H9 (cell line): ENCODE measurements at places on chromosomes 2 and 18.
A peak's percentile ranks its signal among the peaks of the same experiment; 100 is the strongest.

GRCh38 chr18:2970772-2971659 is 41.9 kb downstream of the LPIN2 start:
- peaks cover 3% of the 10 kb centered on the region; the same call in 1 of the 2 replicates for H3K4me1 ChIP-seq
- no peak overlapping the region for H3K4me3 ChIP-seq
- H3K36me3 ChIP-seq, result no peaks in the 10 kb centered on the region
- no peak for DNase-seq

DNA sequence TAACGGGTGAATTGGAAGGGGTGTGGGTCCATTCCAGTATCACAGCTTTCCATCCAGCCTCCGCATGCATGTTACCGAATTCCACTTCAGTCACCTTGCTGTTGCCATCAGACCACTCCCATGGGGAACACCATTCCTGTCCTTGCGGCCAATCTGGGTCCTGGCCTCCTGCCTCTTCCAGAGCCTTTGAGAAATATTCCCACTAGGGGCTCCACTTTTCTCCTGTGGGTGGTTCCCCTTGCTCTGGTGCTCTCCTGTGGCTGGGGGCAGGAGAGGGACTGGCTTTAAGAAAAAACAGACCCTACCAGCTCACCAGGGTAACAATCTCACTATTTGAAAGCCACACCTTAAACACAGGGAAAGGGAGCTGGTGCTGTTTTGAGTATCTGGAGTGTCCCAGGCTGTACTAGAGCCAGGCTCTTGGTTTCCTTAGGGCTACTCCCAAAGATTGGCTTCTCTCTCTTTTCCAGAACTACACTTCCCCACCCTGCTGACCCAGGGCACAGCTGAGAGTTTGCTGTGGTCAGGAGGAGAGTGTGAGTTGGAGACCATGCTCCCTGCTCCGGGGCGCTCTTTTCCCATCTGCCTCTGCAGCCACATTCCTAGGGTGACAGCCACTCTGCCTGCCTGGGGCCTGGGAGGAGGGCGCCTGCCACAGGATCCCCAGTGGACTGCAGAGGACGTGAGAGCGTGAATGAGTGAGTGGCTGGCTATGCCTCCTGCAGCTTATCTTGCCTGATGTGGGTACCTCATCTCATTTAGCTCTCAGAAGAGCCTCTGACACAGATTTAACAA is 460.8 kb upstream of the HS6ST1 start:
- no peaks in the 10 kb centered on the region for H3K4me1 ChIP-seq
- no peaks in the 10 kb centered on the region for H3K36me3 ChIP-seq
- no peak overlapping the region for H3K27ac ChIP-seq
- DNase-seq, result peak; percentile 24
- H3K27me3 ChIP-seq, result no peaks in the 10 kb centered on the region
- H3K4me3 ChIP-seq, result no peak overlapping the region

GRCh38 chr2:240995041-240996021 is 3.1 kb upstream of the SNED1 start:
- H3K36me3 ChIP-seq, result no peaks in the 10 kb centered on the region
- no peak for DNase-seq
- H3K27me3 ChIP-seq, result peaks cover 3% of the 10 kb centered on the region; the same call in 1 of the 2 replicates
- H3K27ac ChIP-seq, result no peak overlapping the region

DNA sequence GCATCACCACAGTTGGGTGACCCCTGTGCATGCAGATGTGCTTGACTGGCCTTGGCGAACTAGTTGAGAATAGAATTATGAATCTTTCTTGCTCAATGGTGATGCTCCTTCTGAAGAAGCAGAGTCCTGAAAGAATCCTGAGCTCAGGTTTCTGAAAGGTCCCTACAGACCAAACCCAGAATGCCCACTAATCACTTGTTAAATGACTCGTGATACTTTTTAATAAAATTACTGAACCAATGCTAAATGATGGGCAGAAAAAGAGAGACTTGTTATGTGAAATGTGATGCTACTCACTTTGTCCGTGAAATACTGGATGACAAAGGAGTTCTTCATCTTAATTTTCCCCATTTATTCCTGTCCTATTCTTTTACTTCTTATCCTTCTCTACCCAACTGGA is 263.5 kb upstream of the LRRTM1 start:
- no peak overlapping the region for H3K27ac ChIP-seq
- H3K4me3 ChIP-seq, result no peak overlapping the region
- H3K4me1 ChIP-seq, result no peaks in the 10 kb centered on the region
- H3K36me3 ChIP-seq, result no peaks in the 10 kb centered on the region
- H3K27me3 ChIP-seq, result no peaks in the 10 kb centered on the region

- DNase-seq, result peak; percentile 10
- H3K27me3 ChIP-seq, result no peaks in the 10 kb centered on the region
- no peak overlapping the region for H3K27ac ChIP-seq
- H3K4me3 ChIP-seq, result no peak overlapping the region
- peaks cover 8% of the 10 kb centered on the region for H3K4me1 ChIP-seq
Observed at GRCh38 chr18:46291149-46291548, 187.0 kb downstream of the HAUS1 start.

- no peak overlapping the region for H3K27ac ChIP-seq
- H3K27me3 ChIP-seq, result no peaks in the 10 kb centered on the region
- DNase-seq, result no peak
- no peak overlapping the region for H3K4me3 ChIP-seq
- H3K4me1 ChIP-seq, result no peaks in the 10 kb centered on the region
Observed at GRCh38 chr2:215367662-215368492, 56.0 kb downstream of the ATIC start.

- H3K4me1 ChIP-seq, result no peaks in the 10 kb centered on the region
- peak overlapping the region; percentile 98 for H3K4me3 ChIP-seq
- H3K27me3 ChIP-seq, result no peaks in the 10 kb centered on the region
Observed at GRCh38 chr2:206158563-206159345, 490 bp downstream of the NDUFS1 start.

DNA sequence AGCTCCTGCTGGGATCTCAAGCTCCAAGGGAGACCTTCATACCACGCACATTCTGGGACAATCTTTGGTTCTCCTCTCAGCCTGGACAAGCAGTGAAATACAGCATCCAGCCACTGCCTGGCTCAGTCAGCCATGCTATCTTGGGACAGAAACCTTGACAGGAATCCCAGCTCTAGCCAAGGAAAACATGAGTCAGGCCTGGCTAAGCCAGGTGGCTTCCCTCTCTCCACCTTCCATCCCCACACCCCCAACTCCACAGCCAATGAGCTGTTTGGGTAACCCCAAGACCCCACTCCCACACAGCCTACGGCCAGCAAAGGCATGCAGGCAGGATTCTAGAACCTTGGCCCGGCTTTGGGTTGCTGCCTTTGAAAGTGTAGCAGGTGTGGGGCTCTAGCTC is 64.9 kb downstream of the MCFD2 start:
- DNase-seq, result no peak
- H3K36me3 ChIP-seq, result no peaks in the 10 kb centered on the region
- H3K27ac ChIP-seq, result no peak overlapping the region
- H3K4me3 ChIP-seq, result no peak overlapping the region

GRCh38 chr2:879540-879939 is 71.1 kb upstream of the SNTG2 start:
- no peak overlapping the region for H3K4me3 ChIP-seq
- H3K27ac ChIP-seq, result no peak overlapping the region
- DNase-seq, result no peak
- peaks cover 3% of the 10 kb centered on the region; the same call in 1 of the 2 replicates for H3K4me1 ChIP-seq

GRCh38 chr2:6630209-6630608 is 235.5 kb downstream of the CMPK2 start:
- no peaks in the 10 kb centered on the region for H3K27me3 ChIP-seq
- H3K36me3 ChIP-seq, result no peaks in the 10 kb centered on the region; the same call in 1 of the 3 replicates
- no peak overlapping the region for H3K4me3 ChIP-seq

GRCh38 chr2:36461039-36461681 is 105.6 kb downstream of the CRIM1 start:
- H3K27ac ChIP-seq, result peak overlapping the region; percentile 100
- H3K27me3 ChIP-seq, result no peaks in the 10 kb centered on the region
- peaks cover 32% of the 10 kb centered on the region for H3K4me1 ChIP-seq
- H3K36me3 ChIP-seq, result peaks cover 3% of the 10 kb centered on the region; the same call in 2 of the 3 replicates
- H3K4me3 ChIP-seq, result peak overlapping the region; percentile 8; the same call in 1 of the 2 replicates

- no peaks in the 10 kb centered on the region for H3K27me3 ChIP-seq
- no peak overlapping the region for H3K4me3 ChIP-seq
- DNase-seq, result no peak
- H3K36me3 ChIP-seq, result no peaks in the 10 kb centered on the region
- no peak overlapping the region for H3K27ac ChIP-seq
- peaks cover 5% of the 10 kb centered on the region; the same call in 1 of the 2 replicates for H3K4me1 ChIP-seq
Observed at GRCh38 chr2:46173636-46174250, 123.5 kb upstream of the EPAS1 start.

- H3K27ac ChIP-seq, result no peak overlapping the region
- DNase-seq, result no peak
- H3K27me3 ChIP-seq, result no peaks in the 10 kb centered on the region
Observed at GRCh38 chr2:11389052-11389420, 44.6 kb upstream of the ROCK2 start.

- H3K27ac ChIP-seq, result no peak overlapping the region
- H3K4me1 ChIP-seq, result peaks cover 4% of the 10 kb centered on the region; the same call in 1 of the 2 replicates
- no peak overlapping the region for H3K4me3 ChIP-seq
- H3K27me3 ChIP-seq, result no peaks in the 10 kb centered on the region
- peaks cover 3% of the 10 kb centered on the region; the same call in 2 of the 3 replicates for H3K36me3 ChIP-seq
Observed at GRCh38 chr2:128305555-128306080, 13.1 kb downstream of the HS6ST1 start.

- H3K4me1 ChIP-seq, result no peaks in the 10 kb centered on the region
- H3K27ac ChIP-seq, result no peak overlapping the region
- no peaks in the 10 kb centered on the region for H3K27me3 ChIP-seq
- no peak for DNase-seq
Observed at GRCh38 chr2:196712867-196713266, 73.4 kb downstream of the CCDC150 start.

GRCh38 chr2:40510304-40510703 is 58.4 kb upstream of the SLC8A1 start:
- DNase-seq, result no peak
- H3K4me3 ChIP-seq, result no peak overlapping the region
- no peaks in the 10 kb centered on the region for H3K4me1 ChIP-seq
- H3K27ac ChIP-seq, result no peak overlapping the region
- no peaks in the 10 kb centered on the region for H3K36me3 ChIP-seq

GRCh38 chr2:215498431-215498830 is 62.6 kb upstream of the FN1 start:
- H3K4me1 ChIP-seq, result no peaks in the 10 kb centered on the region
- no peaks in the 10 kb centered on the region for H3K27me3 ChIP-seq
- DNase-seq, result no peak

DNA sequence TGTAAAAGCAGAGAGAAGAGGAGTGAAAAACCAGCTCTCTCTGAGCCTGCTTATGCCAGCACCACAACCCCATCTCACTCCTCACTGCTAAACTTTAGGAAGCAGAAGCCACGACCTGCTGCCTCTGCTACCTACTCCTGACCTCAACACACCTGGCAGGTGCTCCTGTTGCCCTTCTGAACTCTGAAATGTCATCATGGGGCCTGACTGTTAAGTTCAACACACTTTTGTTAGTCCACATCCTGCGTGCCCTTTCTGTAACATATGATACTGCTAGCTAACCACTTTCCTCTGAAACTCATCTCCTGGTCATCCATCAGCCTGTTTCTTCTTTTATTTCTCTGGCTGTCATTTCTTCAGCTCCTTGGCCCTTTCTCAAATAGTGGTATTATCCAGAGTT is 118.1 kb downstream of the EPB41L3 start:
- H3K4me3 ChIP-seq, result no peak overlapping the region
- H3K27ac ChIP-seq, result no peak overlapping the region
- no peak for DNase-seq
- H3K4me1 ChIP-seq, result no peaks in the 10 kb centered on the region
- no peaks in the 10 kb centered on the region for H3K27me3 ChIP-seq

DNA sequence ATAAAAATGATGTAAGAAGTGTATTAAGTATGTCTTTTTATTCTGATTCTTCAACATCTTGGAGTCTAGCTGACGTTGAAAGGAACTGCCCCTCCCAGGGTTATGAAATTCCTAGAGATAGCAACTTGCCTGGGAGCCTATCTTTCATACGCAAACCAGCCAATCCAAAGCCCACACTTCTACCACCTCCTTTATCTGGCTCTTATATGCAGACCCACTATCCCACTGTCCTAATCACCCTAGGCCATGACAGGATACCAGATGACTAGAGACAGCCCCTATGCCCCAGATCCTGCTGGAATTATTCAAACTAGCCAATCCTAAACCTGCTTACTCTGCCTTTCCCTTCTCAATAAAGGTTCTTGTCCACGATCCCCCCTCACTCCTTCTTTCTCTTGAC is 11.8 kb upstream of the CDC42EP3 start:
- H3K4me1 ChIP-seq, result no peaks in the 10 kb centered on the region
- no peak overlapping the region for H3K27ac ChIP-seq
- DNase-seq, result no peak

- H3K4me1 ChIP-seq, result no peaks in the 10 kb centered on the region
- H3K27ac ChIP-seq, result no peak overlapping the region
- no peaks in the 10 kb centered on the region for H3K36me3 ChIP-seq
- peak; percentile 15 for DNase-seq
- no peaks in the 10 kb centered on the region for H3K27me3 ChIP-seq
Observed at GRCh38 chr2:242031481-242032019, 162.0 kb downstream of the RTP5 start.

DNA sequence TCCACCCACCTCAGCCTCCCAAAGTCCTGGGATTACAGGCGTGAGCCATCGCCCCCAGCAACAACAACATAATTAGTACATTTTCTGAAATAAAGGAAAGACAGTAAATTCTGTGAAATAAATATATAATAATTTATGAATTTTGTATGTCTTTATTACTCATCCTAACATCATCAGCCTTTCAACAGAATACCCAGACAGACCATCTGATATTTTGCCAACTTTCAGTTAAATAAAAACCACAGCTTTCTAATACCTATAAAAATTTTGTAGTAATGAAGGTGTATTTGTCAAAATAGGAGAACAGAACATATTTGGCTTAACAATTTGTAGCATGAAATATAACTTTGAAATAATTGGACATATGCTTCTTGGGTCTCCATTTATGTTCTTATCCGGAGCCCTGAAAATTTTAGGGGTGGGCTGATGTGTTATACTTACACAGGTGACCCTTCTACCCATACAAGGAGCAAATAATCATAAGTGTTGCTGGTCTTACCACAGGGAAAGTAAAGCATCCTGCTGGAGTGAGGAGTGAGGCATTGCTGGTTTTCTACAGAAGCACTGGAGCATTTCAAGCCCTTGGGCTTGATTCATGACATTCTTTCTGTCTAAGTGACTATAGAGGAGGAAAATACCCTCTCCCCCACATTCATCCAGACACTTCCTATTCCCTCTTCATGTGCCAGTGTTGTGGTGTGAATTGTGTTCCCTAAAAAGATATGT is 99.3 kb downstream of the SPOPL start:
- H3K36me3 ChIP-seq, result no peaks in the 10 kb centered on the region
- no peaks in the 10 kb centered on the region for H3K27me3 ChIP-seq

DNA sequence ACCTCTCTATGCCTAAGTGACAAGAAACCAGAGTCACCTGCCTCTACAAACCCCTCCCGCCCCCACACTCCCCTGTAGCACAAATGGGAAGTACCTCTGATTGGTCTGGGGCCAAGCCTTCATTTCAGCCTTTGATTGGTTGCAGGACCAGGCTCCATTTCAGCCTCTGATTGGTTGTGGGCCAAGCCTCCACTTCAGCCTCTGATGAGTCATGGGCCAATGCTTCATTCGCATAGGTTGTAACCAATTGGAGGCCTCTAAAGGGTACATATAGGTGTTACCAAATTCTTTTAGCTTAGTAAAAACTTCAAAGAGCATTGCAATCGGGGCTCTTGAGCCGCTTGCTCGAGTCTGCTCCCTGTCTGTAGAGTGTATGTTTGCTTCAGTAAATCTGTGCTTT is 25.0 kb downstream of the CCDC102B start:
- no peak for DNase-seq
- no peak overlapping the region for H3K27ac ChIP-seq
- no peak overlapping the region for H3K4me3 ChIP-seq

- DNase-seq, result no peak
- peak overlapping the region; percentile 99 for H3K4me3 ChIP-seq
- H3K4me1 ChIP-seq, result no peaks in the 10 kb centered on the region
- peak overlapping the region; percentile 92 for H3K27ac ChIP-seq
- H3K36me3 ChIP-seq, result peaks cover 56% of the 10 kb centered on the region
Observed at GRCh38 chr2:55231546-55232083, 478 bp downstream of the CLHC1 start.
